ENCODE measurements at places on chromosomes 7 and 10. TPM values are rescaled to one million over a fixed set of nuclear protein-coding genes. Genes with fewer than 3 reads are reported as not detected.

GRCh38 chr10:66748217-66748616, 177.6 kb upstream of the LRRTM3 start:
- no peak for DNase-seq
- H3K27ac ChIP-seq, result no peak overlapping the region
- H3K4me1 ChIP-seq, result no peaks in the 10 kb centered on the region
- no peaks in the 10 kb centered on the region for H3K36me3 ChIP-seq
- no peak overlapping the region for H3K4me3 ChIP-seq

The PDE1C gene
- 5.9 TPM for total RNA-seq

The EN2 gene
- not detected for total RNA-seq

- no peak overlapping the region for H3K4me3 ChIP-seq
- H3K36me3 ChIP-seq, result no peaks in the 10 kb centered on the region
- no peak overlapping the region for H3K27ac ChIP-seq
- peaks cover 9% of the 10 kb centered on the region for H3K4me1 ChIP-seq
These were observed 139.0 kb upstream of the FZD8 start for GRCh38 chr10:35780970-35781642.

DNA sequence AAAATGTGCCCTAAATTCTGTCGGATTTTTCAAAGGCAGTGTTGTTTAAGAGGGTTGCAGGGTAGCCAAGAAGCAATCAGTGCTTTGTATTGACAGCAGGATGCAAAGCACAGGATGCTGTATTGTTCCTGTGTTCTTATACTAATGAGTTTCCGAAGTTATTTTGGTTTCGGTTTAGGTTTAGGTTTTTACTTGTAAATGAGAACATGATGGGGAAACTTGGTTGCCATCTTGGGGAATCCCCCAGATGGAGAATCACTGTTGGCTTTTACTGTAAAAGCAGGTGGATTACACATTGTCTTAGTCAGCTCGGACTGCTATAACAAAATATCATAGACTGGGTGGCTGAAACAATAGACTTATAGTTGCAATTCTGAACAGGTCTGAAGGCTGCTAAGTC, 72.1 kb downstream of the INHBA start:
- no peaks in the 10 kb centered on the region for H3K36me3 ChIP-seq
- H3K27me3 ChIP-seq, result no peaks in the 10 kb centered on the region
- H3K4me1 ChIP-seq, result no peaks in the 10 kb centered on the region

DNA sequence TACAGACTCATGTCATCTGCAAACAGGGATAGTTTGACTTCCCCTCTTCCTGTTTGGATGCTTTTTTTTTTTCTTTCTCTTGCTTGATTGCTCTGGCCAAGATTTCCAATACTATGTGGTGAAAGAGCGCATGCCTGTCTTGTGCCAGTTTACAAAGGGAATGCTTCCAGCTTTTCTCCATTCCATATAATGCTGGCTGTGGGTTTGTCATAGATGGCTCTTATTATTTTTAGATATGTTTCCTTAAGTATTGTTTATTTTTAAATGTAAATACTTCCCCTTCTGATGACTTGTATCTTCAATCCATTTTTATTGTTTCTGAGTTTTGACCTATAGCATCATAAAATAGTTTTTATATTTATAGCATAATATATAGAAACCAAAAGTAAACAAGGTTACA, 17.9 kb downstream of the FAM237B start:
- no peak for DNase-seq
- H3K27ac ChIP-seq, result no peak overlapping the region
- H3K4me1 ChIP-seq, result no peaks in the 10 kb centered on the region
- no peaks in the 10 kb centered on the region for H3K36me3 ChIP-seq
- H3K27me3 ChIP-seq, result no peaks in the 10 kb centered on the region
- H3K4me3 ChIP-seq, result no peak overlapping the region

DNA sequence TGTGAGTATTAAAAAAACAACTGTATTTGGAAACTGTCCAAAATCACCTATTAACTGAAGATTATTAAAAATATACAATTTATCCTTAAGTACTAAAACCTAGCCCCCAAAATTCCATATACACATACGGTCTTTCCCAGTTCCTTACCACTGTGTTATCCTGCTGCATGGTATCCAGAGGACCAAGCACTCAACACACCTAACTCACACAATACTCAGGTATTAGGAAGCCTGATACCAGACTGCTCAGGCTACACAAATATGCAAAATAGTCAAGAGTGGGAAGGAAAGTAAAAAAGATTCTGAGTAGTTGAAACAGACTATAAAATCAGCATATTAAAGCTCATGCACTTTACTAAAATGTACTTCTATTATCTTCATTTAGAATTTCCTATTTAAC, 67.2 kb downstream of the EPC1 start:
- peaks cover 20% of the 10 kb centered on the region for H3K4me1 ChIP-seq
- H3K27ac ChIP-seq, result no peak overlapping the region
- peaks cover 5% of the 10 kb centered on the region for H3K36me3 ChIP-seq

DNA sequence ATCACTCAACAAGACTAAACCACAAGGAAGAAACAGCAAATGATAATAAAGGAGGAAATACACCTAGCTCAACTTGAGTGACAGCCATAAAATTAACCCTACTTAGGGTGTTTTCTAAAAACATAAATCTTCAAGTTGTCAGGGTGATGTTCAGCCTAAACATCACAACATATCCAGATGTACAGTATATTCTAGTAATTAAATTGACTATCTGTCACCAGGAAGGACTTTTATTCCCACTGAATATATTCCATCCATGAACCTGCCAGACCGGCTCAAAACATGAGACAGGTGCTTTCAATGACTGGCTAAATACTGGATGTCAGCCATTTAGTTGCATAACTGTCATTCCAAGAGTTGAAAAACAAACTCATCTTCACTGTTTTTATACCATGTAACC, 298.1 kb upstream of the NEBL start:
- no peak overlapping the region for H3K27ac ChIP-seq
- no peaks in the 10 kb centered on the region for H3K4me1 ChIP-seq
- no peak overlapping the region for H3K4me3 ChIP-seq
- DNase-seq, result no peak
- H3K27me3 ChIP-seq, result no peaks in the 10 kb centered on the region

- no peak overlapping the region for H3K4me3 ChIP-seq
- no peaks in the 10 kb centered on the region for H3K4me1 ChIP-seq
- no peaks in the 10 kb centered on the region for H3K27me3 ChIP-seq
- H3K27ac ChIP-seq, result no peak overlapping the region
These were observed 173.4 kb downstream of the LRRN3 start for GRCh38 chr7:111264111-111264868.

- H3K4me1 ChIP-seq, result peaks cover 64% of the 10 kb centered on the region
- peak overlapping the region; percentile 89 for H3K27ac ChIP-seq
- no peak overlapping the region for H3K4me3 ChIP-seq
- H3K36me3 ChIP-seq, result no peaks in the 10 kb centered on the region
These were observed 65.3 kb upstream of the AQP1 start for GRCh38 chr7:30846378-30846777.

The LEP gene
- 0.16 TPM for total RNA-seq
